Retina (tissue), 1 donor: ENCODE measurements at places on chromosomes 2 and 18.

- no peak for DNase-seq
These were observed 15.9 kb downstream of the ZNF638 start for GRCh38 chr2:71347517-71347916.

GRCh38 chr18:28768791-28769768 is 592.1 kb upstream of the CDH2 start:
- DNase-seq: no peak

DNA sequence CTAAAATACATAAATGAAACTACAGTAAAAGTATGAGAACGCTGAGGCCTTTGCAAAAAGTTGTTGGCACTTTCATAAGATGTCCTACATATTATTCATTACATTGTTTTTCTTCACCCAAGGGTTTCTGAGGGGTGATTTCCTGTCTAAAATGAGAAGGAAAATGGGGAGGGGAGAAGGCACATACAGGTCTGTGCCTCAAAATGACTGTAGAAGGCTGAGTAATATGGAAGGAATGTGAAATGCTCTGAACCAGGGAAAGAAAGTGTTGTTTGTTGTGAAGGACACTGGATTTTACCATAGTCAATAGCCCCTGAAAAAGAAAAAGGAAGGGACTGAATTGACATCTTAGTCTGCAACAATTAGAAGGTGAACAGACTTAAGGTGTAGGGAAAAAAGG is 99.5 kb upstream of the RNF152 start:
- no peak for DNase-seq

DNA sequence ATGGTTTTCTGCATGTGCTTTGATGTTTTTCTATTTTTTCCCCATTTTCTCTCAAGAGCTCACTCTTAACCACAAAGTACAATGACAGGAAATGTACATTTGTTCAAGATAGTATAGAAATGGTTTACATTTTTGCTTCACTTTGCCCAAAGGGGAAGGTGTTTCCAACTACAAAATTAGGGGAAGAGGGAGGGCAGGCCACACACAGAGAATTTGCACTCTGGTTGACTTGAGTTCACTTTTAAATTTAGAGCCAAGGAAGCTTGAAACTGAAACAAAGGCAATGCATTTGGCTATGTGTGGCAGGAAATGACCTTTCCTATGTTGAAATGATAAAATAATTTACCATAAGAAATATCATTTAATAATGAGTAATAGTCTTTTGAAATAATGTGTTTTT is 19.1 kb upstream of the VIT start:
- no peak for DNase-seq

DNA sequence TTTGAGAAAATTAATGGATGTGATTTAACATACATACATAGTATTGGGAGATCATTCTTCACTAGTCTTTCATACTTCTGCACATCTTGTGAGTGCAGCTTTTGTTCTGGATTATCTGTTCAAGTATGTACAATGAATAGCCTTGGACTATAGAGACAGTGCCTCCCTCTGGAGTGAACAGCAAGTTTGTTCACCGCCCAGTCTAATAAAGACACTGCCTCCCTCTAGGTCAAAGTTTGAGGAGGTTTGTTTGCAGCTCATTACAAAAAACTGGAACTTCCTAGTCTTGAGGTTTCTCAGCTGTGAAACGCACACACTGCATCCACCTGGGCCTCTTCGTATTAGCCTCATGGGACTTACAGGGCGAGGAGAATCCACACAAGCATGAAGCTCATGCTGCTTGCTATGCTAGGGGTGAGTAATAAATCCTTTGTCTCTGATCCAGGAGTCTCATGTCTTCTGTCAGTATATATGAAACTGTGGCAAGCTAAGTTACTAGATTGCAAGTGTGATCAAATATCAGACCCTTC is 26.0 kb upstream of the LAPTM4A start:
- no peak for DNase-seq

DNA sequence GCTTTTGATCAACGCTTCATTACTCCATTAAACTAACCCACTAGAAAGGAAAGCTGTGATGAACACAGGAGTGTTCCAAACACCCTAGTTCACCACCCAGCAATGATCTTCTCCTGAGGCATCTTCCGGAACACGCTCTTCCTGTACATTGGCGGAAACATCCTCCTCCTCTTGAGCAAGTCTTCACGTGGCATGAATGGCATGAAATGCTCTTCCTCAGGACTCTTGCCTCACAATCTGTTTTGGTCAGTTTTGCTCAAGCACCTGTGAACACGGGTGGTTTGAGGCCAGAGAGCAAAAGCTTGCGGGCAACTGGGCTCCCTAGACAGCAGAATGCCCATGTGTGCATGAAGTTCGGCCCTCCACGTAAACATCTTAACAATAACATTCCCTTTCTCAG is 734.2 kb upstream of the SALL3 start:
- DNase-seq: no peak

DNA sequence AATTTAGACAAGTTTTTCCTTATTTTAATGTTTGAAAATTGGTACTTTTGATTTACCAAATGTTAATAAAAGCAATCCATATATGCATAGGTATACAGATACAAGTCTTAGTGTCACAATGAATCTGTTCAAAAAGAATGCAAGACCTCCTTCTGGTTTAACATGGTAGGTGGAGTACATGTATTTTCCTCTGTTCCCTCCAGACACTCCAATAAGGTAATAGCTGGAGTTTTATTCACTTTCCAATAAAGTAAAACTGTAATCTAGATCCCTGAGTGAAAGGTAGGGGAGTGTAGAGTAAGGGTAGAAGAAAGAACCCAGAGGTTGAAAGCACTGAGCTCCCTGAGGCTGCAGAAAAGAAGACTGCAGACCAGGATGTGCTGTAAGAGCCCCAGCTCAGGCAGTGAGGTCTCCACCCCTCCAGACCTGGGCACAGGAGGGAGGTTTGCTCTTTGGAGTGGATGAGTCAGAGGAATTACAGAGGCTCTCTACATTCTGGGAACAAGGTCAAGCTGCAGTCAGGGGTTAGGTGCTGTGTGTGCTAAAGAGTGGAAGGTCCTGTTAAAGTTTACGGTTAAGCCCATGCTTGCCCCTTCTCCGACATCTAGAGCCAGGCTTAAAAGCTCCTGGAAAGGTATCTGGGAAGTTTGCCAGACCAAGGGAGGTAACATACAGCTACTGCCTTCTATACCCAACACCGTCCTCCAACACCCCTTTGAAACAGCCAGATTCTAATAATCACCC is 27.6 kb upstream of the STAT1 start:
- no peak for DNase-seq
